ENCODE measurements at places on chromosomes 7 and 10. TPM values are rescaled to one million over a fixed set of nuclear protein-coding genes. Genes with fewer than 3 reads are reported as not detected.

The NPSR1 gene
- total RNA-seq: not detected

DNA sequence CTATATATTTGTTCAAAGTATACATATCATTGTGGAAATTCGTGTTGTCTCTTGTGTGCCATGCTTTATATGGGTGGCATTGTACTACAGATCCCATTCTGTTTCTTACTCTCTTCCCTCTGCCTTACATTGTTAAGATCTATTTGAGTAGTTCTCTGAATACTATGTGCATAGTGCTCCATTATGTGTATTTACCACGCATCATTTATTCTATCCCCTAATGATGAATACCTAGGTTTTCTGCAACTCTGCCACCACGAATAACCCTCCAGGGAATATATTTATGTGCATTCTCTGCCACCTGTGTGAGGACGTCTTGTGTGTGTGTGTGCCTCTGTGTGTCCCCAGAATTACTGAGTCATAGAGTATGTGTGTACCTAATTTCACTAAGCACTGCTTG, 431.2 kb upstream of the C7orf33 start:
- H3K36me3 ChIP-seq: no peaks in the 10 kb centered on the region
- no peaks in the 10 kb centered on the region for H3K4me1 ChIP-seq
- no peak overlapping the region for H3K27ac ChIP-seq
- no peak for DNase-seq
- H3K4me3 ChIP-seq: no peak overlapping the region

The NXPH1 gene
- not detected for total RNA-seq

DNA sequence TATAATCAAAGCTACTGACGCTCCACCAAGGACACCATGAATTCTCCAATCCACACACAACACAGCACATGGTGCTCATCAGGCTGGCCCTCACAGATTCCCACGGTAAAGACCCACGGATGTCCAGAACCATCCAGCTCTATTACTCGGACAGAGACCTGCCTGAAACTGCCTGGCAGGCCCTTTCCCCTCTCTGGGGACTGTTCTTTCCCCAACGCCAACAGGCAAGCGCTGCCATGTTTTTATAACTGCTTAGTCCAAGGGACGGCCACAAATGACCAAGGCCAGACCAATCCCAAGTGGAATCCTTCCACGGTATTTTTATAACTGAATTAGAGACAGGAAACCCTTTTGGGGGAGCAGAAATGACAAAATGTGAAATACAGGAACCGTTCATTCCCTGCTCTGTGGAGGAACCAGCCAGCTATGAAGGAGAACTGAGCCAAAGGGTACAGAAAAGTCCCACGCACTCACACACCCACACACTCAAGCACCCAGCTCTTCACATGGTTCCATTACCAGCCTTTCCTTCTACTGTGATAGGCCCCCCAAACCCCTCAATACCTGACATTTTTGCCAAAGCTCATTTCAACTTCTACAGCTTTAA, 4.1 kb downstream of the PIP4K2A start:
- H3K4me1 ChIP-seq: no peaks in the 10 kb centered on the region
- H3K36me3 ChIP-seq: no peaks in the 10 kb centered on the region
- no peak overlapping the region for H3K4me3 ChIP-seq
- no peak for DNase-seq
- H3K27me3 ChIP-seq: no peaks in the 10 kb centered on the region

The AQP1 gene
- total RNA-seq: 89.4 TPM

GRCh38 chr10:20105931-20106330, 289.7 kb downstream of the PLXDC2 start:
- no peak for DNase-seq
- H3K4me3 ChIP-seq: no peak overlapping the region
- H3K27me3 ChIP-seq: no peaks in the 10 kb centered on the region
- H3K4me1 ChIP-seq: no peaks in the 10 kb centered on the region

GRCh38 chr7:11524476-11525397, 307.3 kb downstream of the THSD7A start:
- no peak overlapping the region for H3K27ac ChIP-seq
- no peaks in the 10 kb centered on the region for H3K36me3 ChIP-seq

The EBF3 gene
- 1.5 TPM for total RNA-seq

DNA sequence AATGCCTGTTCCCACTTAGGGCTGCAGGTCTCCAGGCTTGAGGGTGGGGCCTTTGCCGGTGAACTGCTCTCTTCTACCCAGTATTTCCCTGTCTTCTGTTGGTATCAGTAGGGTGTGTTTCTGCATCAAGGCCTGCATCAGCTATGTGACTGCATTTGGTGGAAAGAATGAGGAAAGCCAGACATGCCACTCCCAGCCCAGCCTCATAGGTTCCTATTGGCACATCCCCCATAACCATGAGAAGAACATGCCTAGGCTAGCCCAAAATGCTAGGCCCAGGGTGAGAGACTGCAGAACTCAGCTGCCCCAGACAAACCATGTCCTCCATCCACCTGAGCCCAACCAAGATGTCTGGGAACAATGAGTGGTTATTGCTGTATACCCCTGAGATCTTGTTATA, 380.3 kb upstream of the ADARB2 start:
- no peaks in the 10 kb centered on the region for H3K4me1 ChIP-seq
- no peak overlapping the region for H3K4me3 ChIP-seq
- no peaks in the 10 kb centered on the region for H3K36me3 ChIP-seq

The COBL gene
- 46.6 TPM for total RNA-seq

DNA sequence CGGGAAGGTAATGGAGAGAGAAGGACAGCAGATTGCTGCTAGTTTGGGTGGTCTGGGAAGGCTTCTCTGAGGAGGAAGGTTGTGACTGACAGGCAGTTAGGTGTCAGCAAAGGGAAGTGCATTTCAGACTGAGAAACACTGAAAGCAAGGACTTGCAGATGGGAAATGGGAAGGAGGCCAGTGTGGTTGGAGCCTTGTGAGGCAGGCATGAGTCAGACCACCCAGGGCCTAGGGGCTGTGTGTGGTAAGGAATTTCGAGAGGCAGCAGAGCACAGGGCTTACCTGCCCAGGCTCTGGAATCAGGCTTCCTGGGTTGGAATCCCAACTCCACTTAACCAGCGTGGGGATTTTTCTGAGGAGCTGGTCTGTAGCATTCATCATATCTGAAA, 53.5 kb downstream of the NRF1 start:
- H3K27me3 ChIP-seq: no peaks in the 10 kb centered on the region
- no peak overlapping the region for H3K4me3 ChIP-seq
- no peaks in the 10 kb centered on the region for H3K4me1 ChIP-seq
- no peaks in the 10 kb centered on the region for H3K36me3 ChIP-seq
- no peak for DNase-seq
- no peak overlapping the region for H3K27ac ChIP-seq

The OR2A1 gene
- not detected for total RNA-seq

The PDK4 gene
- 61.3 TPM for total RNA-seq

DNA sequence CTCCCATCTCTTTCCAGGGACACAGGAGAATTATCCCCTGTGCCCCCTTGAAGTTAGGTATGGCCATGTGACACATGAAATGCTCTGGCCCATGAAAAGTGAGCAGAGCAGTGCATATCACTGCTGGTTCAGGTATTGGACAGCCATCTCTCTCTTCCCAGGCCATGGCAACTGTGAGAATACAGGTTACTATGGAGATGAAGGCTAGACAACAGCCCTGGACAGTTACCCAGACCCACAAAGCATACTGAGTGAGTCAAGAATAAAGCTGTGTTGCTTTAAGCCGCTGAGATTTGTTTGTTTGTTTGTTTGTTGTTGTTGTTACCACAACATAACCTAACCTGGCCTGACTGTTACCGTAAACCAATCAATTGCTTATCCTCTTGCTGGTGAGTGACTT, 722.3 kb downstream of the KCNMA1 start:
- no peaks in the 10 kb centered on the region for H3K36me3 ChIP-seq
- no peaks in the 10 kb centered on the region for H3K4me1 ChIP-seq
- H3K27me3 ChIP-seq: no peaks in the 10 kb centered on the region
- H3K27ac ChIP-seq: no peak overlapping the region

The NPFFR1 gene
- under 0.01 TPM for total RNA-seq

The RELN gene
- 2.6 TPM for total RNA-seq

DNA sequence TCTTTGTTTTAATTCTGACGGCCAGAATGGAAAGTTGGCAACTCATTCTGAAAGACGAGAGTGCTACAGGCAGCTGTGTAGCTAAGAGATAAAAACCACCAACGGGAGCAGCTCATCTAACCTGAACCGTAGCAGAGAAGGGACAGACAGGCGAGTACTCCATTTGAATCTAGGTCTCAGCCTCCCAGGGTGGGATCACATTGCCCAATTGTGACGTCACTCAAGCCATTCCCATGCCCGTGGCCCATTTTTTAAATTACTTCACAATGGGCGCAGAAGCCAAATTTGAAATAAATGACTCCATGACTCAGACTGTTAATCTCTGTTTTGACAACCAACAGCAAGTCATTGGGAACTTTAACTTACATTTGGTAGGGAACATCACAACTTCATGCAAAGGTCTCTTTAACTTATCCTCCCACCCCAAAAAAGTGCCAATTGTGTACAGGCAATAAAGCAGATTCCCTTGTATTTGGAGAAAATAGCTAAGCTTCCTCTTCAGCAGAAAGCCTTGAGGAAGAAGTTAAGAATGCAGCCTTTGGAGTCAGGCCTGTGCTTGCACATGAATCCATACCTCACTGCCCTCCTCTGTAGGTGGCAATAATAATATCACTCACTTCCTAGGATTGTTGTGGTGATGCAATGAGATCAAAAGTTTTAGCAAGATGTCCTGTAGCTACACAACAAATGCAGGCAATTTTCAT, 93.2 kb upstream of the KIF5B start:
- no peak overlapping the region for H3K27ac ChIP-seq
- H3K27me3 ChIP-seq: no peaks in the 10 kb centered on the region
- no peak overlapping the region for H3K4me3 ChIP-seq

GRCh38 chr7:19575909-19576557, 132.8 kb downstream of the POLR1F start:
- no peaks in the 10 kb centered on the region for H3K4me1 ChIP-seq
- no peaks in the 10 kb centered on the region for H3K27me3 ChIP-seq
- no peak overlapping the region for H3K27ac ChIP-seq
- no peak for DNase-seq
- no peak overlapping the region for H3K4me3 ChIP-seq

DNA sequence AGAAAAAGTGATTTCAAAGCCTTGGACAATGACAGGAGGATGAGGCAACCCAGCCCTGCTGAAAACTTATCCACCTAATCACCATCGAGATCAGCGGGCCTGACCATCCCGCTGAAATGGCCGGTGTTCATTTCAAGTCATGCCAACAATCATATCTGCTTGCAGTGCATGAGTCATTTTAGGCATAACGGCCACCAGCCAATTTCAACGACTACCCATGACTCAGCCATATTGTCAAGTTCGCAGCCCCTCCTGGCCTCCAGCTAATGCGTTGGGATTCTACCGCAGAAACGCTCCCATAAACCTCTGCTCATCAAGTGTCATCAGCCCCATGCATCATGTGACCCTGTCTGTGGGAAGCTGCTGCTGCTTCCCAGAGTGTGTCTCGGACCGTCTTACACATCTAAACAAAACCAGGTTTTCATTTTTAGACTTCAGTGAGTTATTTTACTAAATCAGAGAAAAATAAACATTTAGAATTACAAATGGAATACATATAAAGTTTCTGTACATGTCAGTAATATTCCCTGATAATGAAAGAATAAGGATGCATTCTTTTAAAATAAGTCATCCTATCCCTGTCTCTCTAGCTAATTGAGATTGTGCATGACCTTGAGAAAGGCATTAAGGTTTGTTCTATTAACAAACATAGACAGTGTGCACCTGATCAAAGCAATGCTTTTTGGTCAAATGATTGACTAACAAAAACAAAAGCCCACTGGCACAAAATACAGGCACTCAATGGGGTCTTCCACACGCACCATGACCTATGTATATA, 188.9 kb downstream of the ADAM12 start:
- no peaks in the 10 kb centered on the region for H3K36me3 ChIP-seq
- DNase-seq: no peak
- no peak overlapping the region for H3K4me3 ChIP-seq
- H3K27ac ChIP-seq: no peak overlapping the region
- no peaks in the 10 kb centered on the region for H3K4me1 ChIP-seq

GRCh38 chr10:7014721-7015120, 396.1 kb downstream of the SFMBT2 start:
- no peak for DNase-seq
- H3K4me3 ChIP-seq: no peak overlapping the region
- H3K4me1 ChIP-seq: no peaks in the 10 kb centered on the region
- no peak overlapping the region for H3K27ac ChIP-seq
- no peaks in the 10 kb centered on the region for H3K27me3 ChIP-seq
- H3K36me3 ChIP-seq: no peaks in the 10 kb centered on the region

DNA sequence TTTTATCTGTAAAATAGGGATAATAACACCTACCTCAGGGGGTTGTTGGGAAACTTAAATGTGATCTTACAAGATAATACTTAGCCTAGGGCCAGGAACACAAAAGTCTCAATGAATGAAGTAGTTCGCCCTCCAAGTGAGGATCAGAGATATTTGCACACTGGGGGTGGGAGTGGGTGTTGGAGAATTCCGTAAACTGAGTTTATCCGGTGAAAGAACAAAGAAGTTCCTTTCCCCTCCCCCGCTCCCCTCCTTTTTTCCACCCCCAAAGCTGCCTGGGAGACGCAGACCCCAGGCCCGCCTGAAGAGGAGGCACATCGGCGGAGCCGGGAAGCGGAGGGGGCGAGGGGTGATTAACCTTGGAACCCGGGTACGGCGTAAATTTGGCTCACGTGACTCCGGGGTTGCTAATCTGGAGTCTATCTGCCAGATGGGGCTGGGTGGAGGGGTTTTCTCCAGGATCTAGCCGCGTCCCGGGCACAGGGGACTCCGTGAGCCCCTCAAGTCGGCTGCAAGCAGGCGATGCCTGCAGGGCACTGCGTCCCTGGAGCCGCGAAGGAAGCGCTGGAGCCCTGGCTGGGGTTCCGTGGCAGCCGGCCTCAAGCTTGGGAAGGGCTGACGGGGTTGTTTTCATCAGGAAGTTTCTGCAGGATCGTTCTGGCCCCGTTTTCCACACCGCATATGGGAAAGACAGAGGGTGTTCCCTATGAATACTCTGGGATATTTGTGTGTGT, 1.4 kb upstream of the PODXL start:
- peak overlapping the region; percentile 25 for H3K4me3 ChIP-seq
- H3K27ac ChIP-seq: no peak overlapping the region
- no peaks in the 10 kb centered on the region for H3K4me1 ChIP-seq
- no peak for DNase-seq
- no peaks in the 10 kb centered on the region for H3K27me3 ChIP-seq
- no peaks in the 10 kb centered on the region for H3K36me3 ChIP-seq

- H3K4me3 ChIP-seq: no peak overlapping the region
- H3K36me3 ChIP-seq: no peaks in the 10 kb centered on the region
- DNase-seq: no peak
- no peaks in the 10 kb centered on the region for H3K4me1 ChIP-seq
Measured at GRCh38 chr7:30898411-30898810, 13.2 kb upstream of the AQP1 start.

GRCh38 chr10:34627741-34628140, 187.4 kb downstream of the PARD3 start:
- no peaks in the 10 kb centered on the region for H3K36me3 ChIP-seq
- no peak overlapping the region for H3K4me3 ChIP-seq
- DNase-seq: no peak
- H3K27ac ChIP-seq: no peak overlapping the region
- peaks cover 6% of the 10 kb centered on the region for H3K4me1 ChIP-seq

Measured in prostate gland (tissue), 2 donors.